ENCODE measurements at places on chromosomes 3 and 15.
A peak's percentile ranks its signal among the peaks of the same experiment; 100 is the strongest.

GRCh38 chr3:11364181-11364580 is 92.0 kb downstream of the ATG7 start:
- no peak for DNase-seq

- DNase-seq, result no peak
Measured at GRCh38 chr3:134627831-134628230, 23.0 kb downstream of the KY start.

DNA sequence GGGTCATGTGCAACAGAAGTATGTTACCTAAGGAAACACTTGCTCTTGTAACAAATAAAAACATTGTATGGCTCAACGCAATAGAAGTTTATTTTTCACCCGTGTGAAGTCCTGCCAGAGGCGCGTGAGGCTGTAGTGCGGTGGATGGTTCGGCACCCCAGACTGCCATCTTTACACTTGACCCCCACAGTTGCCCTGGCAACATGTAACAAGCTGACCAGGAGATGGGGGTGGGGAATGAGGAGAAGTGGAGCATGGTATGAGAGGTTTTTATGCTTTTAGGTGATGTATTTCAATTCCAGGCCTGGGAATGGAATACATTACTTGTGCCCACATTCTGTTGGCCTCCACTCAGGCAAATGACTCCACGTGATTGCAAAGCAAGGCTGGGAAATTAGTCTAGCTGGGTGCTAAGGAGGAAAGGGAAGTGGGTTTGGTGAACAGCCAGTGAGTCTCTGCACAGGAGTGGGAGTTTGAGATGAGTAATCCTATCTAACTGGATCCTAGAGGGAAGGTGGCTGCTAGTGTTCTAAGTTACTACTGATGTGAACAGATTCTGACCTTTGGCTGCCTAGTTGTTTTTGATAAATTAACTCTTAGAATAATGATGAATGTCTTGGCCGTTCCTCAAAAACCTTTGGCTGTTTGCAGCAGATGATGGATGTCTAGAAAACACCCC is 33.8 kb upstream of the GREM1 start:
- peak; percentile 46 for DNase-seq

DNA sequence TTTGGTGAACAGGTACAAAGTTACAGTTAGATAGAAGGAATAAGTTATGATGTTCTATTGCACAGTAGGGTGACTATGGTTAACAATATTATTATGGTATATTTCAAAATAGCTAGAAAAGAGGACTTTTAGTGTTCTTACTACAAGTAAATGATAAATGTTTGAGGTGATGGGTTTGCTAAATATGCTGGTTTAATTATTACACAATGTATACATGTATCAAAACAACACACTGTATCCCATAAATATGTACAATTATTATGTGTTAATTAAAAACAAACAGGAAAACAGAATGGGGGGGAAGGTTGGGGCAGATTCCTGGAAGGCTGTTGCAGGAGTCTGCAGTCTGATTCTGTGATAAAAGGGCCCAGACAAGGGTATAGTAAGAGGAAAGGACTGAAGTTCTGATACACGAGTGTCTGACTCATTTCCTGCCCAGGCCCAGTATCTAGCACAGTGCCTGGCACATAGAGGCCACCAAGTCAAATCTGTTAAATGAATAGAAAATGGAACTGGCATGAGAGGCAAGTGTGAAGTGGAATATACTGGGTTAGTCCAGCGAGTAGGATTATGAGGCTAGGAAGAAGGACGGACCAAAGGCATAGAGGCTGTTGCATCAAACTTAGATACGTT is 7.2 kb upstream of the ENTPD3 start:
- DNase-seq, result no peak

DNA sequence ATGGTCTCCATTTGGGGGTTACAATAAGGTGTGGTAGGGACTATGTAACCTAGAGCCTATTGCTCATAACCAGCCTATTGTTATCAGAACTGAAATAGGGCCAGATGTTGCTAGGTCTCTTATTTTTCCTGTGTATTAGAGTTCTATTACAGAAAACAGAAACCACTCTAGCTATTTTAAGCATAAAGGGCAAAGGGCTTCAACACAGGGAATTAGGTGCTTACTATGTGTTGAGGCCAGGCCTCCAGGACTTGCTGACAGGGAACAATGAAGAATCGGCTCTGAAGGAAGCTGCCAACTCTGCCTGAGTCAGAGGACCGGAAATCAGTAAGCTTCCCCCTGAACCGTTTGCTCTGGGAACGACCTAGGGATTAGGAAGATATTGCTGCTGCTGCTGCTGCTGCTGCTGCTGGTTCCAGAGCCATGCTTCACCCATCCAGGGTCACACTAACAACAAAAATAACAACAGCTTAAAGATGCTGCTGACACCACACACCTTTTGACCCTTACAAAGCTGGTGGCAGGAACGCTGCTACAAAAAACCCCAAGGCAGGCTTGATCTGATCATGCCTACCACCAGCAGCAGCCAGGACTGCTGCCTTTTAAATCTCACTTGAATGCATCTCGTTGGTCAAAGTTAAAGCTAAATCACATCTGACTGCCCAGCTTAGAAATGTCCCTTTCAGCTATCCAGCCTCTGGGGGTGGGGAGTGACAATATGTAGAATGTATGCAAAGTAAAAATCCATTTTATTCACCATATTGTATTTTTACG is 276.9 kb upstream of the IL12A start:
- DNase-seq, result no peak

DNA sequence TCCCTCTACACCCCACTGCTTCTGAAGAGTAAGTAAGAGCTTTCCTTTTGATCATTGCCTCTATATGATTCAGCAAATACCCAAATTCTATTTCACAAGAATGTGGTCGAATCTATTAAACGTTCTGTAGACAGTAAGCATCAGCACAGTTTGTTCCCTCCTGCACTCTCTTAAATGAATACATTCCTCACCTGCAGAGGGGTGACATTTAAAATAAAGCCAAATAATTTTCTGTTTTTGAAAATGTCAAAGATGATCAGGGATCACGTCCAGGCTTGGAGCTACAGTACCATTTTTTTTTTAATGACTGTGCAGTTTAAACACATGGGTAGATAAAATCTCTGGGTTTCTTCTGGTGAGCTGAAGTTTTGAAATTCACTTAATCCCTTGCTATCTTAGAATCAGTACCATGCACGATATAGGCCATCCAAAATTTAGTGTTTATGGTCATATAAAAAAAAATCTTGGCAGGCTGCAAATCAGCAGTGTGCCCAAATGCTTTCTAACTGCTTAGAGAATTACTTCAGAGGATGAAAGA is 12.8 kb downstream of the PYDC2 start:
- peak; percentile 62 for DNase-seq

GRCh38 chr15:84907731-84908130 is 23.3 kb downstream of the SLC28A1 start:
- no peak for DNase-seq

DNA sequence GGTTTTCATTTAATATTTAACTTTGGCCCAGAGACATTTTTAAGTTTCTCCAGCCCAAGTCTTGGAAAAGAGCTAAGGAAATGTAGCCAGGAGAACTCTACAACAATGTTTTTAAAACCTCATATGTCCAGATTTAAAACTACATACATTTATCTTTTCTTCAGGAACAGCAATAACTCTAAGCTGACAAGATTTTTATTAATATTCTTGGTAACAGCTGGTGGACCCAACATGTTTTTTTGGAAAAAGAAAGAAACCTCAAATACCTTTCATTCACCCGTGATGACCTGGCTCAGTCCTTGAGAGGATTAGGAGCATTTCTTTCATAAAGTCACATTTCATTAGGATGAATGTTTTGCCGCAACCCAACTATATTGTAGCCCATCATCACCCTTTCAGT is 50.4 kb upstream of the CMSS1 start:
- DNase-seq, result no peak

DNA sequence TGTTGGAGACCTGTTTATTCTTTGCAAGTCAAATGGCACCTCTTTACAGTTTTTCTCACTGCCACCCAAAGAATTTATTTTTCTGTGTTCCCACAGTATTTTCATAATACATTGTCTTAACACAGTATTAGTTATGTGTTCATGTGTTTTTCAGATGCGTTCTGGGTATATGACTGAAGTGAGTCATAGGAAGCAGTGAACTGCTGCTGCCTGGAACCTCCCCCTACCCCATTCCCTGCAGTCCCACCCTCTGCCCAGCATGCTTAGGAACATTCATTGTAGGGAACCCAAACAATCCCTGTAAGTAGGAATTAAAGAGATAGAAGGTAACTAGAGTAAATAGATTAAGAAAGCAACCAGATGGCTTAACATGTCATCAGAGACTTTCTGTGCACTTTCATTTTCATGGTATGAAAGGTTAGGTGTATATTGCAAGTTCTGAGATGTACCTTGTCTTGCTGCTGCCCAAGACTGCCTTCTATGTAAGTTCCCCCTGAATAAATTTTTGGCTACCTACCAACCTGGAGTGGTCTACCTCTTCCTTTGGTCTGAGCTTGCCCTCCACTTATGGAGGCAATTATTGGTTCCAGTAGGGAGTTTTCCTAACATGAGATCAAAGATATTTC is 21.9 kb upstream of the SQOR start:
- no peak for DNase-seq

GRCh38 chr15:80436511-80437307 is 32.5 kb downstream of the ARNT2 start:
- DNase-seq, result no peak

GRCh38 chr3:172751175-172751704 is 714 bp downstream of the ECT2 start:
- DNase-seq, result peak; percentile 82

DNA sequence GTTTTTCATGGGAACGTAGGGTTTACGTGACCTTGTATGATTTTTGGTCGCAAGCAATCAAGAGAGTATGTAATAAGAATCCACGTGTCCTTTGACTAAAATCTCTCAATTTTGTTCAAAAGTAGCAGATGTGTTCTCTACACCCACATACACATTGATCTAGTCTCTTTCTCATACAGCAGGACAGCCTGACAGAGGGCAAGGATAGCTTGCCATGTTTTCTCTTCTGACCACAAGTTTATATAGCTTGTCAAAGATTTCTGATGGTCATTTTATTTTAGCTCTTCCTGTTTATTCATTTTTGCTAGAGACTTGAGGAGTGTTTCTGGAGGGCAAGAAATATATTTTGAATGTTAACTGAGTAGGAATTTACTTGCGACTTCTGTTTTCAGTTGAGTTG is 570.2 kb upstream of the ALCAM start:
- DNase-seq, result no peak

- DNase-seq, result peak; percentile 33
Measured at GRCh38 chr3:154684021-154684420, 254.0 kb upstream of the GPR149 start.

- no peak for DNase-seq
Measured at GRCh38 chr3:171417813-171418212, 42.4 kb downstream of the TNIK start.

GRCh38 chr3:66010739-66011655 is 27.7 kb downstream of the MAGI1 start:
- DNase-seq, result no peak

GRCh38 chr3:177062052-177062732 is 135.1 kb downstream of the TBL1XR1 start:
- no peak for DNase-seq

DNA sequence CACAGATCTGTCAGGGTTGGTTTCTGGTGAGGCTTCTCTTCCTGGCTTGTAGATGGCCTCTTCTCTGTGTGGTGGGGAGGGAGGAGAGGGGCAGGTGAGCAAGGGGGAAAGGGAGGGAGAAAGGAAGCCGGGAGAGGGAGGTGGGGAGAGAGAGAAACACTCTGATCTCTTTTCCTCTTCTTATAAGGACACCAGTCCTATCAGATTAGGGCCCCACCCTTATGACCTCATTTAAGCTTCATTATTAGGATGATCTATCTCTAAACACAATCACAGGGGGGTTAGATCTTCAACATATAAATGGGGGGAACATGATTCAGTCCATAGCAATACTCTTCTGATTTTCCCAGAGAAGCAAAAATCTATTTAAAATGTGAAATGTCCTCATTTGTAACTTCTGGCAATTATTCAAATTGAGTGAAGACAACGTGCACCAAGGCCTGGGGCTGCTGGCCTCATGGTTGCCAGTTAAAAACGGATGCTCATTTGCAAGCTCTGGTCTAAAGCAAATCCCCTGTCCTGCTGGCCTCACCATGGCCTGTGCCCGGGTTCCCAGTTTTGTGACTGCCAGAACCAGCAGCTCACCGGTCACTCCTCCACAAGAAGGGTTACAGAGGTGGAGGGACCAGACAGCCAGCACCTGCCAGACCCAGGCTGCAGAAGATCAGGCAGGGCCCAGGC is 8.3 kb downstream of the POMGNT2 start:
- DNase-seq, result no peak

DNA sequence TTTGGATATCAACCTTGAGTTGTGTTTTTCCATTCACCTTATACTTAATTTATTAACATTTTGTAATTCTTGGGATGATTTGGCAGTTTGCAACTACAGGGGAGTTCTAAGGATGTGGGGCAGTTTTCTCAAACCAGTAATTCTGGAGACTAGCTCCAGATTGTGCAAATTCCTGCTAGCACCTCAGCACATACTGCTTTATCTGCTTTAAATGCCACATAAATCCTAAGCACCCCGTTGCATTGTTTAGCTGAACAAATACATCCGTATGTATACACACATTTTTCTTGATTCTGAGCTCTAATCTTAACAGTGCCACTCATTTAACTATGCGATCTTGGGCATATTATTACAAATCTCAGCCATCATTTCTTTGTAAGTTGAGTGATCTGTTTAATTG is 16.9 kb upstream of the UTS2B start:
- no peak for DNase-seq

GRCh38 chr3:100081986-100082692 is 32.2 kb downstream of the FILIP1L start:
- DNase-seq, result peak; percentile 64

DNA sequence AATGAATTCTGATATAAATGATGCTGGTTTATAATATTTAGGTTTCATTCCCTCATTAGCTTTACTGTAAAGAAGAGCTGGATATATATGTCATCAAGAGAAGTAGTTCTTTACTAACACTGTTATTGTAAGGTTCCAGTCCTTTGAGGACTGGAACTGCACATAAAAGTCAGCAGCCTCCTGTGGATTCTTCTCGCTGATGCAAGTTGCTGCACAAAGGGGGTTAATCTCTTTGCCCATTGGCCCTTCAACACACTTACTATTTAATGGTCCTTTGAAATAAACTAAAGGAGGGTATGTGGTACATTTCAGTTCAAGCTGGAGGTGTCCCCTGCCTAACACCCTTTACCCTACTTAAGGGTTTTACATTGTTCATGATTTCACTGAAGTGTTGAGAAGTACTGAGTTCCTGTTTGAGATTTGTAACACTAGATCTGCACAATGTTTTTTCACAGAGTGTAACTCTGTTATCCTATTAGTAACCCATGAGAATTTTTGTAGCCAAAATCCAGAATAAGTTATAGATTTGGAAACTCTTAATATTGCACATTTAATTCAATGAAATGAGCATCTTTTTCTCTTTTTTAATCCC is 43.9 kb downstream of the NR2C2 start:
- no peak for DNase-seq
